ENCODE measurements at places on chromosomes 6 and 20.

DNA sequence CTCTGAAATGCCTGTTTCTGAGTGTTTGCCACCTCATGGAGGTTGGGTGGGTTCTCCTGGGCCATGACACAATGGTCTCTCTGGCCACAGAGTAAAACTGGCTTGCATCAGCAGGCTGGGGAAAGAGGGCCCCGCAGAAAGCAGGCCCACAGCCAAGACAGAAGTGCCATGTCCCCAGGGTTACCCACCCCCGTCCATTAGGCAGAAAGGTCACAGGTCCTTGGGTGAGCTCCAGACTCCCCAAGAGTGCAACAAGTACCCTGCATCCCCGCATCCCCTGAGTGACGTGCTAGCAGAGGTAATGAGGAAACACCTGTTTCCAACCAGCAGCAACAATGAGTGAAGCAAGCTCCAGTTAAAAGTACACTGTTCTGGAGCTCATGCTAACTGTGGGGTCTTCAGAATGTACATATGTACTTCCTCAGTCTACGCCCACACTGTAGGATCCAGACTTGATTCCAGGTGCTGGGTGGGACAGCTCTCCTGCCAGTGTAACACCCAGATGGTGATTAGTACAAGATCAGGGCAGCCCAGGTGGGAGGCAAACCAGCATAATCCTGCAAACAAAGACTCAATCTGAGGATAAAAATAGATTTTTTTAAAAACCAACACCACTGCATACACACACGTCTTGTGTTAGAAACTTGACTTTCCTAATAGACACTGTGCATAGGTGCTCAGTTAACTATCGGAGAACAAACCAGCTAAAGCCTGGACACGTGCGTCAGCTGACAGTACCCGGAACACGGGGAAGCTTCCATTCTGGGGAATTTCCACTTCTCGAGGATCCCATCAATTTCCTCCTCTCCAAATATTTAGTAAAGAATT lies 31.5 kb downstream of the RRBP1 start:
- no peak for DNase-seq

- no peak for DNase-seq
Observed at GRCh38 chr20:64158346-64159285, 5.6 kb upstream of the MYT1 start.

DNA sequence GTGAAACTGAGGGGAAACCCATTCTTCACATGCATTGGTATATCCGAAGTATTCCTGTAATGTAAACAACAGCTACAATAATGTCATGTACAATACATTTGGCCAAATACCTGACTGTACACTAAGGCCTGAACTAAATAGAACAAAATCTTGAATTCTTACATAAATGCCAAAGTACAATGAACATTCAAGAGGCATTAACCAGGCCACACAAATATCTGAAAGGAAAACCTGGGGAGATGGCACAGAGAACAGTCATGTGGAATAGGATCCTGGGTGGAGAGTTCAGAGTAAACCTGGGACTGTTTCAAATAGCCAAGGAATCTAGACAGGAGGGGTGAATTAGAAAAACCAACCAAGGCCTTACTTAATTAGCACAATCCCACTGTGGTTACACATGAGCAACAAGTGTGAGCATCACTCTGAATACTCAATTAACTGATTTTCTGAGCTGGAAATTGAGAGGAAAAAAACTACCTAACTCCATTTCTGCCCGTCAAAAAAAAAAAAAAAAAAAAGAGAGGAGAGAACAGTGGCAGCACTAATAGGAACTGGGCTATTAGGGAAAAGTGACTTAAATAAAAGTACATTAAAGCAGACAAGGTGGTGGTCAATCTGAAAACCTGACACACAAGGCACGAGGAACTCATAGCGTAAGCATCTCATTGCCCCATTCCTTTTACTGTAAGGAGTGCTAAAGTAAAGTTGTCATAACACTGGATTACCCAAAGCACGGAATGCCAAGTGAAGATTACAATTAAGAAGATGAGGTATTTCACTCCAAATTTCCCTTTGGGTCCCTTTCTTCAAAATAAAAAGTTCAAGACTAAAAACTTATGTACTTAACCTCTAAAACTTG lies 10.9 kb downstream of the SNX5 start:
- DNase-seq, result no peak

GRCh38 chr6:24658573-24659560 lies 7.8 kb downstream of the TDP2 start:
- DNase-seq, result peak; percentile 99

DNA sequence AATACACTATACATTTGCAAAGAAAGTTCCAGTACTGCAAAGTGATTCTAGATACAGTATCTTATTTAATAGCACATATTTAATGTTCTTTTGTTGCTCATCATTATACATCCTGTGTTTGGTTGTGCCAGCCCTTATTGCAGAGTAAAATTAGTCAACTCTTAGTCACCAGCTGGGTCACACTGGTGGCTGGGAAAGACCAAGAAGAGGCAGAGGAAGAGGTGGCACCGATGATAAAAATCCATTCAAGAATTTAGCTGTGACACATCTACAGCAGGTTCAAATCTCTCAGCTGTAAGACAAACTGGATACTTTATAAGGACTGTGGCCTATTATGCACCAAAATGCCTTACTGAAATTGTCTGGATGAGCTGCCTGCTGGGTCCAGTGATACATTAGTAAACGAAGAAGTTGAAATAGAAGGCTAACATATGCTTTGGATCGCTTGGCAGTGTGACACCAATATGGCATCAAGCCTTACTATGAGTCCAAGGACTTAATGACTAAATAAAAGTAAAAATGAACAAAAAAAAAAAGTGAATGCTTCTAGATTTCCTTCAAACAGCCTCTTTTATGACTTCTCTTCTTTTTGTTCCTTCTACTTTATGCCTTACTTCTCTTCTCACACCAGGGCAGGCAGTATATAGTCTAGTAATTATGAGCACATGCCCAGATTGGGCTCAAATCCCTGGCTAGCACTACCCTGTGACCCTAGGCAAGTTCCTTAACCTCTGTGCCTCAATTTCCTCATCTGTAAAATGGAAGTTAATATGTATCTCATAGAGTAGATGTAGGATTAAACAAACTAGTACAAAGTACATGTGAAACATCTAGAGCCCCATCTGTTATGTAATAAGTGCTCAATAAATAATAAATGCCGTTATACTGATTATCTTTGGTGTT lies 29.4 kb upstream of the RNF8 start:
- peak; percentile 28 for DNase-seq
